A673 (cell line): ENCODE measurements at places on chromosomes 12 and 14. TPM values are rescaled to one million over a fixed set of nuclear protein-coding genes. Genes with fewer than 3 reads are reported as not detected.

GOLGA3 gene
- 54.5 and 58.4 TPM in 2 replicates for total RNA-seq

ASB2 gene
- not detected in 2 replicates for total RNA-seq

TAMALIN gene
- 4.8 and 5.4 TPM in 2 replicates for total RNA-seq

FLRT2 gene
- total RNA-seq: 107 and 128 TPM in 2 replicates

TAS2R42 gene
- not detected in 2 replicates for total RNA-seq

RNF212B gene
- total RNA-seq: not detected in 2 replicates

TBX5 gene
- 1.2 and 2.1 TPM in 2 replicates for total RNA-seq

PLEKHG7 gene
- not detected in 2 replicates for total RNA-seq

LRP1 gene
- total RNA-seq: 31.0 and 43.6 TPM in 2 replicates

KRT85 gene
- total RNA-seq: not detected in 2 replicates

ENDOU gene
- total RNA-seq: 0.35 and 0.58 TPM in 2 replicates

CFAP251 gene
- 5.5 and 7.5 TPM in 2 replicates for total RNA-seq

JKAMP gene
- 43.9 and 51.6 TPM in 2 replicates for total RNA-seq

ASCL1 gene
- not detected in 2 replicates for total RNA-seq

NPFF gene
- total RNA-seq: not detected in 2 replicates

SDR9C7 gene
- not detected in 2 replicates for total RNA-seq

LDHB gene
- 1,201 and 1,223 TPM in 2 replicates for total RNA-seq

CLEC6A gene
- not detected in 2 replicates for total RNA-seq

TMEM119 gene
- 1.0 TPM in 1 of 2 replicates, not detected in the other for total RNA-seq

TMEM117 gene
- total RNA-seq: 5.9 and 8.5 TPM in 2 replicates

MYO1H gene
- not detected in 2 replicates for total RNA-seq

DLST gene
- total RNA-seq: 139 and 145 TPM in 2 replicates

C14orf132 gene
- total RNA-seq: 8.3 and 13.0 TPM in 2 replicates

MCRS1 gene
- 79.6 and 84.3 TPM in 2 replicates for total RNA-seq

ACOT6 gene
- total RNA-seq: not detected in 2 replicates

WNT1 gene
- not detected in 2 replicates for total RNA-seq

IGF1 gene
- total RNA-seq: 16.4 and 18.0 TPM in 2 replicates

BEGAIN gene
- 0.84 and 1.3 TPM in 2 replicates for total RNA-seq

INHBC gene
- not detected in 2 replicates for total RNA-seq

KCNK10 gene
- not detected in 2 replicates for total RNA-seq
